ENCODE measurements at places on chromosomes 3 and 15.

DNA sequence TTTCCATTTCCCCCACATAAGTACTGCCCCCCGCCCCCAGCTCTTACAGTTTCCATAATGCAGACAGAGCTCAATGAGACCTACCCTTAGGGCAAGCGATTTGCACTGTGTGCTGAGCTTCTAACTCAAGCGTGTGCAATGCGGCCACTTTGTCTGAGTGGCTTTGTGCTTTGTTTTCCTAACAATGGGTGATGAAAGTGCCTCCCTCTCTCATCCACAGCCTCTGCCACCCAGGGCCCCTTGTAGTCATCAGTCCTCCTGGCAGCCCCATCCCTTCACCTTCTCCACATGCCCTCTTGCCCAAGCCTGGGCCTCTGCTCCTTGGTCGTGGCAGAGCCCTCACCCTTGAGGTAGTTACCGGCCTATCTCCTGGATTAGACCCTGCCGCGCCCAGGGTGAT, 17.2 kb downstream of the DAPK2 start:
- DNase-seq: no peak

GRCh38 chr15:52673312-52673711, 5.9 kb downstream of the ATOSA start:
- DNase-seq: peak; percentile 14

DNA sequence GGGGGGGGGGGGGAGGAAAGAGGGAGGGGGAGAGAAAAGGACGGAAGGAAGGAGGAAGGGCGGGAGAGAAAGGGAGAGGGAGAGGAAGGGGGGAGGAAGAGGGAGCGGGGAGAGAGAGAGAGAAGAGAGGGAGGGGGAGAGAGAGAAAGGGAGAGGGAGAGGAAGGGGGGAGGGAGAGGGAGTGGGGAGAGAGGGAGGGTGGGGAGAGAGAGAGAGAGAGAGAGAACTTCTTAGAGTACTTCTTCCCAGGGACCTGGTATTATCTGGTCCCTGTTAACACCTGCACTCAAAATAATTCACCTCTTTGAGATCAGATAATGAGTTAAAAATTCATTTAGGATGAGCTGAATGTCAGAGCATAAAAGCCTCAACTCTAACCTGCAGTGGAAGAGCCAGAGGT, 1.1 kb downstream of the SEC13 start:
- DNase-seq: no peak

- DNase-seq: no peak
These were observed 109.4 kb upstream of the AGTR1 start for GRCh38 chr3:148588291-148588690.

GRCh38 chr3:141240687-141241615, 9.3 kb downstream of the PXYLP1 start:
- DNase-seq: peak; percentile 54

GRCh38 chr15:47246317-47246716, 471.0 kb upstream of the SEMA6D start:
- no peak for DNase-seq

DNA sequence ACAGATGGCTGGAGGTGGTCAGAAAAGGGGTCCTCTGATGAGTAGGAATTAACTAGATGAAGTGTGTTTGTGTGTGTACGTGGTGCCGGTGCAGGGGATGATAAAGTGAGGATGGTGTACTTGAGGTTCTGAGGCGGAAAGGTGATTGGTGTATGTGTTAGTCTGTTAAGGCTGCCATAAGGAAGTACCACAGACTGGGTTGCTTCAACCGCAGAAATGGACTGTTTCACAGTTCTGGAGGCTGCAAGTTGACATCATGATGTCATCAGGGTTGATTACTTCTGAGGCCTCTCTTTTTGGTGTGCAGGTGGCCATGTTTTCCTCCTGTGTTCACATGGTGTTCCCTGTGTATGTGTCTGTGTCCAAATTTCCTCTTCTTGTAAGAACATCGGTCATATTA, 202.4 kb upstream of the RGMA start:
- DNase-seq: no peak

DNA sequence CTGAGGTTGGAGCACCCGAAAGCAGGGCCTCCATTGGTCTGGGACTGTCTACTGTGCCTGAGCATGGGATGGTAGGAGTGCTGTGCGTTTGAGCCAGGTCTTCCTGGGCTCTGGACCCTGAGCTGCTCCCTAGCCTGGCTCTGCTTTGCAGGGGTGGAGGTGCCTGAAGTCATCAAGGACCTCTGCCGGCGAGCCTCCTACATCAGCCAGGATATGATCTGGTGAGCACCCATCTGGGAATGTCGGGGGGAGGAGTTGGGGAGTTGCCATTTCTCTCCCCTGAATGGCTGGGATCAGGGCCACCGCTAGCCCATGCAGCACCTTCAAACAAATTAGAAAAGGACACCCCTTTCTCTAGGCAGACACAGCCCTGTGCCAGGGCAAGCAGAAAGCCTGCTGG, 20.7 kb downstream of the DUOX1 start:
- DNase-seq: peak; percentile 26

DNA sequence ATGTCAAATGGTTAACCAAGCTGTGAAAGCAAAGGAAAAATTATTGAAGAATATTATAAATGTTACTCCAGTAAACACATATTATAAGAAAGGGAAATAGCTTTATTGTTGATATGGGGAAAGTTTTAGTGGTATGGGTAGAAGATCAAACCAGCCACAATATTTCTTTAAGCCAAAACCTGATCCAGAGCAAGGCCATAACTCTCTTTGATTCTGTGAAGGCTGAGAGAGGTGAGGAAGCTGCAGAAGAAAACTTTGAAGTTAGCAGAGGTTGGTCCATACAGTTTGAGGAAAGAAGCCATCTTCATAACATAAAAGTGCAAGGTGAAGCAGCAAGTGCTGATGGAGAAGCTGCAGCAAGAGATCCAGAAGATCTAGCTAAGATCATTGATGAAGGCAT, 54.8 kb downstream of the LYZL4 start:
- no peak for DNase-seq

GRCh38 chr15:78133801-78134200, 2.6 kb upstream of the CIB2 start:
- DNase-seq: no peak

DNA sequence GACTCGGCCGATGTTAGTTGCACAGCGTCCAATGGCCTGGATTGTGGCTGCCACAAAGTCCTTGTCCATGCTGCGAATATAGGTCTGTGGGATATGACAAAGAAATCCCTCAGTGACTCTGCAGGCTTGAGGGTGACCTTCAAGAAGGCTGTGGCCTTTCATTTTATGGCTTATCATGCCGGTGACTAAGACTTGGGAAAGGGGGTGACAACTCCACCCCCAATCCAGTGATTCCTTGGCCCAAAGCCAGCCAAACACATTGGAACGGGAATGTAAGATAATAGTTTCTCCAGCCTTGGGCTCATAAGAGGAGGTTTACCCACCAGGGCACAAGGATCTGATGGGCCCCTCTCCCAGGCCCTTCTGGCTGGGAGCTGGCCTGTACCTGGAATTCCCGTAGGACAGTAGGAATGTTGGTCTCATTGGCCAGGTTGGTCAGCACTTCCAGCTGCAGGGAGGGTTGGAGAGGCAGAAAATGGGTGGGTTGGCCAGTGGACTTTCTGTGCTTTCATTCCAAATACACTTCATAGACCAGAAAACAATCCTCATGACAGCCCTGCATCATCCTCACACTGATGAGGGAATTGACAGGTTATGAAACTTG, 30.7 kb upstream of the CPEB1 start:
- no peak for DNase-seq

Measured in ELR (cell line).